Activated naive CD8-positive, alpha-beta T cell treated with anti-CD3 and anti-CD28 coated beads, Interleukin-2, amount 50 U/mL, for 16 hours (primary cell): ENCODE measurements at places on chromosomes 2 and 18.

DNA sequence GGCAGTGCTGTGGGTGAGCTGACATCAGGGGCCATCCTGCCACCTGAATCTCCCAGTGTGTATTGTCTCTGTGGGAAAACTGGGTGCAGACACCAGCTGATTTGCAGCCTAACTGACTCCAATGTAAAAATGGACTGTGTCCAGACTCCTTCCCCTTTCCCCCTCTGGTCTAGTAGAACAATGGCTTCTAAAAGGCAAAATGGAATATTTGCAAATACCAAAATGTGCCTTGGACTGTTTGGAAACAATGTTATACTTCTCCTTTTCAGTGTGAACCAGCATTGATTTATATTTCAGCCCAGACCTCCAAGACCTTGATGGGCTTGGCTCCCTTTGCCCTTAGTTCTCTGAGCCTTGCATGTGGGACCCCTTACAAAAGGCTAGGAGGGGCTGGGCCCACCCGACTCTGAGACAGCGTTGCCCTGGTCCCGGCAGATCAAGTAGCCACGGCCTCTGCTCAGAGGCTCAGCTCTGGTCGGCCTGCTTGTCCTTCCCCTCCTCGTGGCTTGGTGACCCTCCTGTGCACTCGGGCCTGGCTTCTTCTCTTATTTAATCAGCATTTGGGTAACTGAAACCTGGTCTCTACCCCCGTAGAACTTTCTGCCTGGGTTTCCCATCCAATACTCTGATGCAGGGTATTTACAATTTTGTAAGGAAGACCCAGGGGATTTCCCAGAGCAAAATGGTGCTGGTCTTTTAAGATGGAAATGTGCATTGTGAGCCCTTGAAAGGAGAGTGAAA lies 18.0 kb upstream of the ACKR3 start:
- no peak for DNase-seq

- DNase-seq, result no peak
Measured at GRCh38 chr18:50024466-50024865, 170.5 kb downstream of the MYO5B start.

DNA sequence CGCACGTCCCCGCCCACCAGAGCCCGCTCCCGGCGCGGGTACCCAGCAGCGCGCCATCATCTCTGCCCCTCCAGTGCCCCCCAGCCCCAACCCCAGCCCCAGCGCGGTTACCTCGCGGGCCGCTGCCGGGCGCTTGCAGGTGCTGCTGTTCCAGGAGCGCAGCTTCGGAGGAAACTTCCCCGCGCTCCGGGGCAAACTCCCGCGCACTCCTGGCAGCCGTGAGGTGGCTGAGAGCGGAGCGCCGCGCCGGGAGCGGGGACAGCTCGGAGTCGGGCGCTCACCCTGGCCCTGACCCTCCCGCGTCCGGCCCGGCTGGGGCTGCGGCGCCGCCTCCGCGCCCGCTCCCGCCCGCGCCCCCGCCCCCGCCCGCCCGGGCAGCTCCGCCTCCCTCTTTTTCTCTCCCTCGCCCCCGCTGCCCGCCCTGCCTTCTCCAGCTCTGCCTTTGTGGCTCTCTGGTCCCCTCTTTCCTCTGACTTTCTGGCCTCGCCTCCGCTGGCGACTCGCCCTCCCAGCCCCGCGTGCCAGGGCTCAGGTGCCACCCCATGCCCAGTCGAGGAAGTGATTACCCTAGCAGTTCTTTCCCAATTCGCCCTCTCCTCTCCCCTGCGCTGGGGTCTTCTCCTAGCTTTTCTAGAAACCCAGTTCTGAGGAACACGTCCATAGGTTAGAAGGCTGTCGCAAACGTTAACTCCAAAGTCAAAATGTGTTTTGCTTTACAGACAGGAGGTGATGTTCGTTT lies at the start of gene CHST9:
Gene CHST9, minus strand, starts transcription at position 284 of the 739 bp plus-strand sequence. CDS start 42,499 bp downstream, outside the sequence.
- no peak for DNase-seq

DNA sequence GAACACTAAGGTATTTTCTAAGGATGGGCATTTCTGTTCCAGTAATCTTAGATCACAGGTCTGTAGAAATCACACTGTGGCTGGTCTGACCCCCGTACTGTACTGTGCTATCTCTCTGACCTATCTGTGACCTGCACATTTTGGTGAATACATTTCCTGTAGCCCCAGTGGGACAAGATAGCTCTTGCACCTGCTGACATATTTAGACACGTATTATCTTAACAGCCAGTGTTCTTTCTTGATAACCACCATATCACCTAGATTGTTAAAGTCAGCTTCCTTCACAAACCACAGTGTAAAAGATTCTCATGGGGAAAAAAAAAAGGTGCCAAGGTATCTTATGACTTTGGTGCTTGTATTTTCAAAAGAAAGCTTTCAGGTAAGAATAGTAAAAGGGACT lies 39.8 kb upstream of the TMEM247 start:
- no peak for DNase-seq

DNA sequence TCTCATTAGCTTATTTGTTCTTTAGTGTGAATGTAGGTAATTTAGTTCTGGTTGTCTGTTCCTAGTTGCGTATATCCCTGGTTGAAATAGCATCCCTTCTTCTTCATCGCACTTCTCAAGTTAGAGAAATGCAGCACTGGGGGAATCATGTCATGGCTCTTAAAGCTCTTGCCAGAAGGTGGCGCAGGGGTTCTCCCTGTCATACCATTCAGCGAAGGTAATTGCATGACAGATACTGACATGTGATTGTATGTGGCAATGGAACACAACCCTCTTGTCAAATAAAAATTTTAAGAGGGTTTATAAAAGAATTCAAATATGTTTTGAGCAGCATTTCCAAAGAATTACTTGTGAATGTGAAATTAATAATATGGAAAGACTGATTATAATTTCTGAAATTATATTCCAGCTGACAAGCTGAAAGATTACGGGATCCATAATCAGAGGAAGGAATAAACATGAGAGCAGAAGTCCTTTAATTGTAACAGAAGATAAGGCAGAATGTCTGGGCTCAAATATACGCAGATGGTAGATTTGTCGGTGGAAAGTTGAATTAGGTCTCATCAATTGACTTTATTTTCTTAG lies 411.7 kb downstream of the DSEL start:
- DNase-seq, result no peak

DNA sequence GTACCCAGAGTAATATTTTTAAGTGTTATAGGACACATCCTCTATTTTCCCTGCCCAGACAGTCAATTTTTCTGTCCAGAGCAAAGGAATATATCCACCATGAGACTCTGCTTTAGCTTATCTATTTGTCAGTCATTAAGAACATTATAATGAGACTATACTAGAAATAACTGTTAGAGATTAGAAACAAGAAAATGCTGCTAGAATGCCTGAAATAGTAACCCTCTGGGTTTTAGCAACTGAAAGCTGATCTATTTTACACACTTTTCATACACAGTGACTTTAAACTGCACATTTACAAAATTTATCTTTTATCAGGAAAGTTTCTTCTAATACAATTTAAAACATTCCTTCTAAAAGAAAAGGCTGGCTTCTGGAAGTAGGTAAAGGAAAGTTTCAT lies 39.6 kb downstream of the MBD2 start:
- DNase-seq, result no peak

DNA sequence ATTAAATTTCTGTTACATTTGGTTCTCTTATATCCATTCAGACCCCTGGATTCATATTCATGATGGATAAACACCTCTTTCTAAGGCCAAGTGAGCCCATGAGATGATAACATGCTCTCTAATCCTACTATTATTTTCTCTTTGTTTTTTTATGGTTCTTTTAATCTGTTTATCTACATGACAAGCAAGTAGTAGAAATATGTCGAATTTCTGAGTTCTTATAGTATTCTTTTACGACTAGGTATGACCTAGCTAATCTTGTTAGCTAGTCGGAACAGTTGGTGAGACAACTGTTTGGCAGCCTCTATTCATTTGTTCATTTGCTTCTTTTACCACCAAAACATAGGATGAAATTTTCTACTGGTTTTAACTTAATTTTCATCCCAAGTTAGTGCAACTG lies 98.1 kb upstream of the SCG2 start:
- DNase-seq, result no peak

DNA sequence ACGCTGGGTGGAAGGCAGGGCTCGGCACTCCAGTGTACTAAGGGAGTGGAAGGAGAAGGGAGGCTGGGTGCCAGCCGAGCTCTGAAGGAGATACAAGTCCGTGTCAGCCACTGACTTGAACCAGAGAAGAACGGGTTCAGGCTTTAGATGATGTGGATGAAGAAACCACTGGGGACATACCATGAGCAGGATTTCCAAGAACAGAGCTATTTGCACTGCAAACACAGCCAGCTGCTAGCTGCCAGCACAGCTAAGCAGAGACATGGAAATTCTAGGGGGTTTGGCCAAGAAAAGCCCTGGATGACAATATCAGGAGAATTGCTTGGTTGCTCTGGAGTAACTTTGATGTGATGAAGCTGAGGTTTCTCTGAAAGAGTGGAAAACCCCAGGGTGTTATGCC lies 5.2 kb downstream of the CD207 start:
- DNase-seq, result no peak

DNA sequence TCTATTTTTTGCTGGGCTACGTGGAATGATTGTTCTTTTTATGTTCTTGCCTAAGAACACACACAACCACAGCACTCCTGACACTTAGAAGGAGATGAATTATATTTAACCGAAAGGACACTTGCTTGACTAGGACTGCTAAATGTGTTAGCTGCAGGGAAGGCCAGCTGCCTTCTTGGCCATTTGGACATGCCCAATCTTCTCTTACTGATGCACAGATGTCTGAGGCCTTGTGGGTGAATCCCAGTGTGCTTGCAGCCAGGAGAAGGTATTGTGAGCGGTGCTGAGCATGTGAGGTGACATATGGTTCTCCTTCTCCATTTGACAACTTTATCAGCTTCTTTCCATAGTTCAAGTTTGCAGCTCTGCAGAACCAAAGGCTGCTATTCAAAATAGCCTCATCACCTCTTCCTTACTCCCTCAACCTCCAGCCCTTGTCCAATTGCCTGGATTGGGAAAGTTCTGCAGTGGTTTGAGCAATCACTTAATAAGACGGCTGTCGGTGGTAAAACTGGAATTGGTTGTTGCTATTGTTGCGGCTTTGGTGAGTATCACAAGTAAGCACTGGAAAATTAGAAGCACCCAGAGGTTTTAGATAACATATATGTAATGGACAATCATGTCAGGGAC lies 1113.3 kb downstream of the TSN start:
- DNase-seq, result no peak

DNA sequence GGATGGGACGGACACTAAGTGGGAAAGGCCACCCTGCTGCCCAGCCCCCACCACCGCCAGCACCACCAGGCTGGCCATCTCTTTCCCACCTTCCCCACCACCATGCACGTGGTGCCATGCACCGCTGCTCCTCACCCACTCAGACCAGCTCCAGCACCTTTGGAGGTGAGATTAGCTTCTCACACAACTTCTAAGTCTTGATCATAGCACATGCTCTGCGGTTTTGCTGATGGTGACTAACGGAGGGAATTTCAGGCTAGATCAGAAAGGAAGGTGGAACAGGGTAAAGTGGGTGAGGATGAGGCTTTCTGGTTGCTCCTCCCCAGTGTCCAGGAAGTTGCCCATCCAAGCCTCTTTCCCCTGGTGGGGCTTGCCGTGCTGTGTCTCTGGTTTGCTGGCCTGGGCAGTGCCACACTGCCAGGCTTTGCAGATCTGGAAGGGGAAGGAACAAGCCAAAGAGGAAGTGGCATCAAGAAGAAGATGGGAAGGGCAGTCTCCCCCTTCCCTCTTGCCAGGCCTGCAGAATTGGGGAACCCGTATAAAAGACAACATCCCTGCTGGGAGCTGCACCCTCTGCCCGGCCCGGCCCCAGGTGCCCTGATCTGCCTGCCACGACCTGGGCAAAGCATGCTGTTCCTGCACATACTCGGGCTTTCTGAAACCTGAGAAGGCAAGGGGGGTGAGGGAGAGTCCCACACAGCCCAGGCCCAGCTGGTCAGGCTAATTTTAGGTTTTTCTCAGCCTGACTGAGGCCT lies 44.3 kb upstream of the CAB39 start:
- DNase-seq, result no peak

GRCh38 chr18:7840411-7840810 lies 273.3 kb downstream of the PTPRM start:
- no peak for DNase-seq

DNA sequence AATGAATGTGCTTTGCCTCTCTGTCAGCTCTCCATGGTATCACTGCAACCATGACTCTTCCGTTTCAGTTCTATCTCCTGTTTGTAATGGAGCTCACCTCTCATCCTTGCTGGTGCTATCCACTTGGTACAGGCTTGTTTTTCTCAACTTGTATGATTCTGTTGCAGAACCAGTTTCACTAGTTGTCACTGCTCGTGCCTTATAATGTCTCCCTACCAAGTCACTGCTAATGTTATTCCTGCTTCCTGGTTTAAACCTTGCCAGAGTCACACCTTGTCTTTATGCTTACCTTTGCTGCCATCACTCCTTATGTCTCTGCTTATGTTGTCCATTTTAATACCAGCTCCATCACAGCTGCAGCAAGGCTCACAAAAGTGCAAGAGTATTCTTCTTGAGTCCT lies 1191.0 kb upstream of the LRRTM1 start:
- DNase-seq, result no peak

DNA sequence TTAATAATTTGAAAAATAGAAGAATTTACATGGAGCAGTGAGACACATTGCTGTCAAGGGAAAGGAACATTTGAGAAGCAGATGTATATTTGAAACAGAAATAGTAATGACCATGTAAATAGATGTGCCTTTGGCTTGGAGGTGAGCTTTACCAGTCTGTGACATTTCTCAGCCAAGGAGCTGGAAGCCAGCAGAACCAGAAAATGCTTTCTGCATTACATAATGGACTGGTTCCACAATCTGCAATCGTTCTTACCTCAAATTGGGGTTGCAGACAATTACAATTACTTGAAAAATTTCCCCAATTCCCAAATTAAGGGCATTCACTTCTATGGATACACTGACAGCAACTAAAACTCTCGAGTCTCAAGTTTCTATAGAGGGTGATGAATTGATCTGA lies 59.7 kb downstream of the HNMT start:
- DNase-seq, result no peak

DNA sequence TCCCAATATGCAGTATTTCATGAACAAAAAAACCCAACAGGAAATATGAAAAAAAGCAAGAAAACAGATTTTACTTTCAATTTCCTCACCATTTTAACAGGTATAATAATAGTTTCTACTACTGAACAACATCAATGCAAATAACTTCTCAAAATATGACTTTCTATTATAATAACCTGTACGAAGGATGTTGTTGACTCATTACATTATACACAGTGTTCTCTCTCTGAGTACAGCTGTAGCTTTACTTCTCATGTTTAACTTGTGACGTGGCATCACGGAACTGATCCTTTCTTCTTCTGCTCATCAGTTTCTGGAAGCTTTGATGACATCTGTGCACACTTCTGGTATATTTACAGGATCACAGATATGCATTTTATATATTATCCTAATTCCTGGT lies 40.0 kb downstream of the FAM228A start:
- no peak for DNase-seq

- DNase-seq, result no peak
Measured at GRCh38 chr2:200416878-200417277, 93.0 kb downstream of the KCTD18 start.

GRCh38 chr2:185689906-185690539 lies 48.6 kb upstream of the FSIP2 start:
- DNase-seq, result no peak
